LNCaP clone FGC (cell line): ENCODE measurements at places on chromosomes 12 and 14.

DNA sequence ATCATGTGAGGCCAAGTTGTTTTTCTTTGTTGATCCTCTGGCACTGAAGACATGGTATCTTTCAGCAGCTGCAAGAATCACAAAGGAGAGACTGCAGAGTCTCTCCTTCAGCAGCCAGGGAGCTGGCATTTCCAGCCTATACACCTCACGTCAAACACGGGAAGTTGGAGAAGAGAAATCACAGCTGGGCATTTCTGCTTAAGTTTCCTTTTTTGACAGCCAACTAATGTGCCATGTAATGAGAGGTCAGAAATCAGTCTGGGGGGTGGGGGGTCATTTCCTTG is 28.3 kb downstream of the PHLDA1 start:
- DNase-seq = peak; percentile 43

- no peak for DNase-seq
These were observed 12.6 kb downstream of the KCNK10 start for GRCh38 chr14:88310449-88310848.

DNA sequence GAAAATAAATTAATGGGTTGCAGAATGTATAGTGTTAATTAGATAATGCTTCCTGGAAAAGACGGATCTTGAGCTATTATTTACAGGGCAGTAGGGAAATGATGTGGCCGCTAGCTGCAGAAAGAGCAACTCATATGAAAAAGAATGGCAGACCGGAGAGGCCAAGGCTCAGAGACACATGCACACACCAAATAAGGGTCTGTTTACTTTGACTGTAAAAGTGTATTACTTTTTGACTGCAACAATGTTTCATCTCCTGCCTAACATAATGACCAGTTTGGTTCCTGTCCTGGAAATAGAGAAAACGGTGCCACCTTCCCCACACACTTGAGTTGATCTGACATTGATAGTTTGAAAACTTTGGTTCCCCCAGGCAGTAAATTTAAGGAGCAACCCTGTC is 290.9 kb downstream of the CACNA1C start:
- DNase-seq = no peak

- DNase-seq = no peak
These were observed 100.8 kb downstream of the PPHLN1 start for GRCh38 chr12:42426746-42427145.

GRCh38 chr12:13000616-13000924 is 505 bp upstream of the HEBP1 start:
- DNase-seq = no peak

GRCh38 chr14:102197317-102197853 is 57.7 kb downstream of the WDR20 start:
- DNase-seq = no peak

GRCh38 chr14:65080960-65081747 is 21.2 kb downstream of the MAX start:
- DNase-seq = no peak

GRCh38 chr12:104691721-104692556 is 235.2 kb downstream of the CHST11 start:
- no peak for DNase-seq

GRCh38 chr12:58066296-58066695 is 124.9 kb downstream of the ATP23 start:
- no peak for DNase-seq

DNA sequence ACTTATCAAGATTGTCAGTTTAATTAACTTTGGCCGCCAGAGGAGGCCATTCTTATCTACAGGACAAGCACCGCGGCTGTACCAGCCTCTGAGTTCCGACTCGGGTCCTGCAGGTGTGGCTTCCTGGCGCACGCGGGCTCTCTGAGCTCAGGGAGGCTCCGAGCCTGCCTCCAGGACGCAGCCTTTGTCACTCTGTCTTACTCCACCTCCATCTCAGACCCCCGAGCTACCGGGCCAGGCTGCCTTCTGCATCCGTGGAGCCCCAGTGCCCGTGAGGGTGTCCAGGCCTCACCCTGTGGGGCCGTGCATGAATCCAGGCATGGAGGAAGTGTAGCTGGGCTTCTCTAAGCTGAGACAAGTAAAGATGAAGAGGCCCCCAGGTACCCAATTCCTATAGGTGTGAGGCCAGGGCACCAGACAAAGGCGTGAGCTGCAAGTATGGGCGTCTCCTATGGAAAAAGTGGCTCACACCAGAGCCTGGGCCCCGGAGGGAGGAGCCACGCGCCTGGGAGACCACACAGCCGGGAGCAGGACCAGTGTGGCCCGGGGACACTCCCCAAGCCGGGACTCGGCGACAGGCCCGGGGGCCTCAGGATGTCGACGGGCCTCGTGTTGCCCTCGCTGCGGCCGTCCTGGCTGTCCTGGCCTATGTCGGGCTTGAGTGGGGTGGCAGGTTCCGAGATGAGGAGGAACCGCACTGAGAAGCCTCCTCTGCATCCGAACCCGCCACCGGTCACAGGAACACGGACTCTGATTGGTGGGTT is 42.8 kb downstream of the NOC4L start:
- DNase-seq = no peak

DNA sequence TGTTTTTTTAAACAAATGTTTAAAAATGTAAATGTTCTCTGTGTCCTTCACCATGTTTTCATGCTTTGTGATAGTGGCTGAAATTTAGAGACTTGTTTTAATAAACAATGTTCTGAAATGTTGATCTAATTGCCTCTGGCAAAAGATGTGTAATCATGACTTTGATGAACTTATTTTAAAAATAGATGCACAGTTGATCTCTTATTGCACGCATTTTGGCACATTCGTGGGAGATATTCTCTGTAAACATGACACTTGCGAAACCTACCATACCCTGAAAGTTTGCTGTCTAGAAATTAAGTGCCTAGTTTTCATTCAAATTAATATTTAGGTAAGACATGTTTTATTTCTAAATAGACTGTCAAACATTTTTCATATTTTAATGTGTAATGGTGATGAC is 119.7 kb upstream of the DNM1L start:
- DNase-seq = no peak

DNA sequence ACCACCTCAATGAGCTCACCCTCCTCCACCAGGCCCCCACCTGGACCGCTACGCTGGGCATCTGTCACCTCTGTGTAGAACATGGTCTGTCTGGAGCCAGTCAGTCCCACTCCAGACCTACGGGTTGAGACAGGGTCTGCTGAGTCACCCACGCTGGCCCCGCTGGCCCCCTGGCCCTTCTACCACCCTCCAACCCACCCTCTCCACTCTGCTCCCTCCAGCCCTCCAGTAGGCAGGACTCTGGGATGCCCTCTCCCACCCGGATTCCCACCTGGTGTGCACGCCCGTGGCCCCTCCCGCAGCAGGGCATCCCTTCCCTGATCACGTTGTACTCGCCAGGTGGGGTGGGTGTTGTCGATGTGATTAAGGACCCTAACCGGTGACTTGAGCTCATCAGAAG is 4.6 kb upstream of the JAG2 start:
- no peak for DNase-seq
